ENCODE measurements at places on chromosomes 3 and 15.
A peak's percentile ranks its signal among the peaks of the same experiment; 100 is the strongest.

DNA sequence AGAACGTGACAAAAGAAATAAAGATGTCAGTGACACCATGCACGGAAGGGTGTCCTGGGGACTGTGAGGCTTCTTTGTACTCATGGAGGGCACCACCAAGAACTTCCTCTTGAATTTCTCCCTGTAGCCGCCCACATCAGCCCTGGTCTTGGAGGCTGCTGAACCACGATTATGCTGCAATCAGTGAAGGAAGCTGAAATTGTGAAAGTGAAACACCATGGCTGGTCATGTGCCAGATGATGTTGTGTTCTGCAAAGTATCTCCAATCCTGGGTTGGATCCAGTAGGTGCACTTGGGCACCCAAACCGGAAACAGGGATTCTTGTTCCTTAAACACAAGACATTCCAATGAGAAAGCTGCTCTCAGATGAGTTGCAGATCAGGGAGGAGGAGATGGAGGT lies 104.4 kb upstream of the GOLGA6L6 start:
- DNase-seq: no peak

- no peak for DNase-seq
These were observed 334.3 kb downstream of the ULK4 start for GRCh38 chr3:41627477-41628087.

- no peak for DNase-seq
These were observed 579 bp upstream of the PLAAT1 start for GRCh38 chr3:193240436-193240849.

GRCh38 chr3:101311676-101312075 lies 8.7 kb downstream of the IMPG2 start:
- DNase-seq: no peak

- DNase-seq: no peak
These were observed 5.2 kb downstream of the HEG1 start for GRCh38 chr3:125050488-125051090.

- no peak for DNase-seq
These were observed 1287.1 kb upstream of the GBE1 start for GRCh38 chr3:83048556-83048955.

GRCh38 chr15:63146684-63147083 lies 10.6 kb downstream of the RPS27L start:
- DNase-seq: no peak

DNA sequence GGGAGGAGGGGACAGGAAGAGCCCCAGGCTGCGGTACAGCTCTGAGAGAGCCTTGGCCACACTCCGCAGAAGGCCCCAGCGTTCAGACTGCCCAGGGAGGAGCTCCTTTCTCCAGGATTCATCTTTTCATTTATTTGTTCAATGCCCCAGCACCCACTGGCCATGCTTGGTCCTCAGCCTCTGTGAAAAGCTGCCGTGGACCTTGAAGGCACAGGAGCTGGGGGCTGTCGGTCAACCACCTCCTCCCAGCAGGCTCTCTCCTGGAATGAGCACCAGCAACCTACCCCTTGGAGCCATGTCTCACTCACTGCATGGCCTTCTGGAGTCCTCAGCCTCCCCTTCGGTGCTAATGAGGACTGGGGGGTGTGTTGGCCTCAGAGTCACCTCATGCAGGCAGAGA lies 21.6 kb upstream of the PRR23E start:
- DNase-seq: no peak

DNA sequence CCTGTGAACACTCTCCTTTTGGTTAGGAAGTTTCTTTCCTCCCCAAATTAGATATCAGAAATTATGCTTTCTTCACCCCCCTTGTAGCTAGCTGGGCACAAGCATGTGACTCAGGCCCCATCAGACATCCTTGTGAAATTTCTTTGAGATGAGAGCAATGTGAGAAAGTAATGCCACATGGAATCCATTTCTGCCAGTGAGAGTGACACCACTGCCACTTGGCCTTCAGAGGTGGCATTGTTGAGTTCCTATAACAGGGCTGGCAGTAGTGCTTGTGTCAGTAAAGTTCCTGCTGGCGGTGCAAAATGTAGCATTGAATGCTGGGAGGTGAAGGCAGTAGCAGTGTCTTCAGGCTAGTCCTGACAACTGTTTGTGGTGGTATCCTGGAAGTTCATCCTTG lies 80.7 kb upstream of the ZNF280D start:
- no peak for DNase-seq

- DNase-seq: no peak
These were observed 33.5 kb downstream of the NTRK3 start for GRCh38 chr15:88223084-88223483.

DNA sequence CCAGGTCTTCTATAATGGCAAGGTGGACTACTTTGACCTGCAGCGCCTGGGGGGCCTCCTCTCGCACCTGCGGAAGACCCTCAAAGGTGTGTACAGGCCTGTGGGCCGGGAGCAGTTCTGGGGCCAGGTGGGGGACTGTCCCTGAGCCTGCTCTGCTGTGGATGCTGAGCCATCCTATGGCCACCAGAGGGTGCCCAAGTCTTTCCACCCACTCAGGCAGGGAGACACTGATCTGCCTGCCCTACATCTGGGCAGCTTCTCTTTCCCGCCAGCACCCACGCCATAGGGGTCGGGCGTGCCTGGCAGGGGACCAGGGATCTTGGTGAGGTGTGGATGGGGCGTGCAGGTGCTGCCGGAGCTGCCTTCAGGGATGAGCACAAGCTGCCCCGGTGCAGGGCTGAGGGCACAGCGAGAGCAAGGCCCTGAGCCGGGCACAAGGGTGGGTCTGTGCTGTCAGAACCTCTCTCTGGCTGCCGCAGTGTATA lies 14.1 kb downstream of the RNF123 start:
- DNase-seq: peak; percentile 68

DNA sequence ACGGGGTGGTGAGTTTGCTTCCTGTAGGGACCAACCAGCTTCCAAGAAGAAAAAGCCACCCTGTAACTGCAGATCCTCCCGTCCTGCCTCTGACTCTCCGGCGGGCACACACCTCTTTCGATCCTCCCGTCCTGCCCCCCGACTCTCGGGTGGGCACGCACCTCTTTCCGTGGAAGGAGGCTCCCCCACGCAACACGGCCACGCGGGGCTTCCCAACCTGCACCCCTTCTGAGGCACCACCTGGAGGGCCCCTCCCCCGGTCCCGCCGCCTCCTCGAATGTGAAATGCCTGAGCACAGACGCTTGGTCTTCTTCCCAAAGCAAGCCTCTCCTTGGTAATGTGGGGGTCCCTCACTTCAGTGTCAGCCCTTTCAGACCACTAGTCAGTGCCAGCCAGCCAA lies 7.3 kb downstream of the ADAMTS17 start:
- DNase-seq: no peak

DNA sequence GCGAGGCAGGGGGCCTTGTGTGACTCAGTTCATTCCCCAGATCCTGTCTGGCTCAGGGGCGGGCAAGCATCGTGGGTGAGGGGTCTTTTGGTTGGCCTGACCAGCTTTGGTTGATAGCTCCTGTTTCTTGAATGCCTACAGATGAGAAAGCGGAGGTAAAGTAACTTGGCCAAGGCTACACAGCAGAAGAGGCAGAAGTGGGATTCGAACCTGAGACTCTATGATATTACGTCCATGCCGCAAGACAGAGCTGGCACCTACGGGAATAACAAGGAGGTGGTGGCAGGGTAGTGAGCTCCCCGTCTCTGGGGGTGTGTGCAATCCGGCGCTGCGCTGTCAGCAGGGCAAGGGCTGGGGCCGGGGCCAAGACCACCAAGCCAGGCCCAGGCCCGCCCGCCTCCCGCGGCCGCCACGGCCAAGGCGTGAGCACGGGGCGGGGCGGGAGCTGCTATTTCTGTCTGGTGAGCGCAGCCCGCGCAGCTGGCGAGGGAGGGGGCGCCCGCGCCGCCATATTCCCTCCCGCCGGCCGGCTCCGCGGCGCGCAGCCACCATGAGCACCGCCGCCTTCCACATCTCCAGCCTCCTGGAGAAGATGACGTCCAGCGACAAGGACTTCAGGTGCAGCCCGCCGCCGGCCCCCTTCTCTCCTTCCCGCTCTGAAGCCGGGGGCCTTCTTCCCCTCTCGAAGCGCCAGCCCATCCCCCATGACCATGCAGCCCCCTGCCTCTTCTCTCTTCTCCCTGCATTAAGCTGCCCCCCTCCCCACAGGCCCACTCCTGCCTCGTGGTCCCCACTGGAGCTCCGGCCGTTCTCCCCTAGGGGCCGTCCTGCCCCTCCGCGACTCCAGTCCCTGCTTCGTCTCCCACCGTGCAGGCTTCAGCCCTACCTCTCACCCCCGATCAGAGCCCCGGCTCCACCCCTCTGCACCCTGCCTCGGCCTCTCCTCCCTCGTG lies at the start of gene CAND2:
Gene CAND2, plus strand, starts transcription at position 510 of the 953 bp plus-strand sequence. Its CDS starts 41 bp downstream, at position 551.
- peak; percentile 45 for DNase-seq

- no peak for DNase-seq
These were observed 17.9 kb upstream of the STIMATE start for GRCh38 chr3:52915294-52915693.

GRCh38 chr15:85614059-85614458 lies 180.7 kb downstream of the KLHL25 start:
- no peak for DNase-seq

DNA sequence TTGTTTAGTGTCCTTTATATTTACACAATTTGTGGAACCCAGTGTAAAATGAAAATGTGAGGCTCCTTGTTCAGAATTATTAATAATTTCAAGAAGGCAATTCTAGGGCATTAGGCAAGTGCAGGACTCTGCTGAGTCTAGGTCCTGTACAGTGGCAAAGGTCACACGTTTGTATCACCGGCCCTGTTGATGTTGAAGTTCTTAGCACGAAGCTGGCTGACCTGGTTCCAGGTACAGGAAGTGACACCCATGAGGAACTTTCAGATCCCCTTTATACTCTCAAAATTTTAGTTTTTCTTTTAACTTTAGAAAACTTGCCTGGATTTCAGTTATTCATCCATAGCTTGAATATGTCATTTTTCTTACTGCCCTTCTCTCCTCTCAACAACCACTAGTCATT lies 349.4 kb downstream of the CNTN6 start:
- no peak for DNase-seq

DNA sequence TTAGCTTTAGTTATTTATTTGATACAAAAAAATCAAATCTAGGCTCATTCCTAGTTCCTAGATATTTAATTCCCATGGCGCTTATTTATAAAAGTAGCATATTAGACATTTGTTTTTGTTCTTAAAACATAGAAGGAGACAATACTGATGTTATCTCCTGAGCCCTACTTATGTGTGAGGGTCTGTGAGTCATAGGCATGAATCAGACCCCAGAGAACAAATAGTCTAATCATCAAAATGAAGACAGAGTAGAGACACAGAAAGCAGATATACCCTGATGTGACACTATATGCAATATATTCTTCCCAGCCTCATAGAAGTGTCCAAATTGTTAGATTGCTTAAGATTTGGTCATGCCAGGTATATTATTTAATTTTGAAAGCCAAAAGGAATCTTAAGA lies 44.9 kb downstream of the PEX5L start:
- DNase-seq: no peak

Measured in stimulated activated CD4-positive, alpha-beta T cell treated with anti-CD3 and anti-CD28 coated beads, Interleukin-4, amount 100 ng/mL, for 24 hours (primary cell).